ENCODE measurements at places on chromosomes 11 and 22. TPM values are rescaled to one million over a fixed set of nuclear protein-coding genes. Genes with fewer than 3 reads are reported as not detected.

DNA sequence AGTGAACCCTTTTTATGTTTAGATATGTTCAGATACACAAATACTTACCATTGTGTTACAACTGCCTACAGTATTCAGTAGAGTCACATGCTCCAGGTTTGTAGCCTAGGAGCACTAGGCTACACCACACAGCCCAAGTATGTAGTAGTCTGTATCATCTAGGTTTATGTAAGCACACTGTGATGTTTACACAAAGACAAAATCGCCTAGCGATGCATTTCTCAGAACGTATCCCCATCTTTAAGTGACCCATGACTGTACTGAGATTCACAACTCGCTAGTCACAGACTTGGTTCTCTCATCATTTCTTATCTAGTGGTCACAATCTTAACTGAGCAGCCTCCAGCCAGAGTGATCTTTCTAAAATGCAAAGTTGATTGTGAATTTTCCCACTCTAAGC, 119.2 kb downstream of the RASSF10 start:
- H3K4me3 ChIP-seq, result no peak overlapping the region
- H3K36me3 ChIP-seq, result no peaks in the 10 kb centered on the region
- H3K4me1 ChIP-seq, result no peaks in the 10 kb centered on the region
- no peak for DNase-seq
- no peak overlapping the region for H3K27ac ChIP-seq

DNA sequence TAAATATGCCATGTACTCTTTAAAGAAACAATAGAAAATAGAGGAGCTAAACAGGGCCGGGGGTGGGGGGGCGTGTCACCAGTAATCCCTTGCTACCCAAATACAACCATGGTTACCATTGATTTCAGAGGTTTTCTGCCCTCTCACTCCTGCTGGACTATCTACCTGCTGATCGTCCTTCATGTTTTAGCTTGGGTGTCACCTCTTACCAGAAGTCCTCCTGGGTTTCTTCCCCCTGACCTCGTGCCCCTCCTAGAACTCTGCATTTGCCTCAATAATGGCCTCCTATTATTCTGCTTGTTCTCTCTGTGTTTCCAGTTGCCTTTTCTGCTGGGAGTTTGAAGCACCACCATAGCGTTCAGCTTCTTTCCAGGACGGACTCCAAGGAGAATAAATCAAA, 9.4 kb upstream of the PVALB start:
- no peak overlapping the region for H3K4me3 ChIP-seq
- H3K27me3 ChIP-seq, result peaks cover 36% of the 10 kb centered on the region
- H3K4me1 ChIP-seq, result no peaks in the 10 kb centered on the region

GRCh38 chr22:21641417-21641788, 699 bp upstream of the SDF2L1 start:
- no peaks in the 10 kb centered on the region for H3K27me3 ChIP-seq
- no peaks in the 10 kb centered on the region for H3K36me3 ChIP-seq
- peaks cover 18% of the 10 kb centered on the region for H3K4me1 ChIP-seq
- peak overlapping the region; percentile 87 for H3K4me3 ChIP-seq

- peak within 1 kb of the TSS; percentile 93 for H3K4me3 ChIP-seq
- peaks cover 11% of the 10 kb centered on the region for H3K4me1 ChIP-seq
- DNase-seq, result peak; percentile 67
- H3K27me3 ChIP-seq, result no peaks in the 10 kb centered on the region
Observed at GRCh38 chr22:43186272-43187170, at the start of gene TTLL12. TTLL12 (minus strand) TSS chr22:43187134; CDS start chr22:43187069, 65 bp downstream.

GRCh38 chr22:29621761-29622526, 18.5 kb downstream of the NF2 start:
- no peaks in the 10 kb centered on the region for H3K36me3 ChIP-seq
- no peak for DNase-seq
- H3K4me3 ChIP-seq, result no peak overlapping the region
- peaks cover 32% of the 10 kb centered on the region for H3K4me1 ChIP-seq
- H3K27ac ChIP-seq, result no peak overlapping the region

CATSPER1 gene
- not detected for polyA plus RNA-seq

GRCh38 chr11:70618431-70619101, 220.2 kb downstream of the CTTN start:
- no peaks in the 10 kb centered on the region for H3K36me3 ChIP-seq
- H3K27me3 ChIP-seq, result no peaks in the 10 kb centered on the region
- no peak overlapping the region for H3K4me3 ChIP-seq
- no peaks in the 10 kb centered on the region for H3K4me1 ChIP-seq

C11orf21 gene
- 34.6 TPM for polyA plus RNA-seq

- H3K36me3 ChIP-seq, result no peaks in the 10 kb centered on the region
- H3K4me3 ChIP-seq, result no peak overlapping the region
- DNase-seq, result no peak
- H3K4me1 ChIP-seq, result no peaks in the 10 kb centered on the region
- peaks cover 6% of the 10 kb centered on the region for H3K27me3 ChIP-seq
Observed at GRCh38 chr11:134537941-134538340, 125.9 kb upstream of the B3GAT1 start.

DNA sequence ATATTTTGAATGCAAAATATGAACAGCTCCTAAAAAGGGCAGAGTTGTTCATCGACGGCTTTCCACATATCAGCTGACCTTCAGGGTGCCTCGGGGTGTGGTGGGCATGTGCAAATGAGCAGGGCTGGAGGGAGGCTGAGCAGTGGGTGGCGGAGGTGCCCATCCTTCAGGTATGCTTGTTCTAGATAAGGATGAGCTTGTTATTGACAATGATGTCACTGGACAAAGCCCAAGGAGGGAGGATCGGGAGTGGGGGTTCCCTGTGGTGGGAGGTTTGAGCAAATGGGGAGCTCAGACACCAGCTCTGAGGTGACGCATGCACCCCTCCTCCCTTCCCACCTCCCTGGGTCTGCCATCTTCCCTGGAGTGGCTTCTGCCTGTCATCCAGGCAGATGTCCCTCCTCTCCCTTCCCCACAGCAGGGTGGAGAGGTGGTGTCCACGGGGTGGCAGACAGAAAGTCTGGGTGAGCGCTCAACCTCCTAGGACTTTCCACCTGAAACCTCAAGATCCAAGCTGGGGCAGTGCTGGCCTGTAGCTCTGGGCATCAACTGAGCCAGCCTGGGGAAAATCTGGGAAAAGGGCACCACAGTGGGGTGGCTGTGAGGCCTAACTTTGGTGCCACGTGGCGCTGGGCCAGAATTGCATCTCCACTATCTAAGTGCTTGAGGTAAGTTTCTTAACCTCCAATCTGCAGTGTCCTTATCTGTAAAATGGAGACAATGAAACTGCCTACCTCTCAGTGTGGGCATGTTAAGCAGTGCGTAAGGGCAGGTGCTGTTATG, 106.3 kb upstream of the THY1 start:
- H3K27ac ChIP-seq, result no peak overlapping the region
- H3K4me1 ChIP-seq, result no peaks in the 10 kb centered on the region
- no peaks in the 10 kb centered on the region for H3K27me3 ChIP-seq
- H3K4me3 ChIP-seq, result no peak overlapping the region
- no peaks in the 10 kb centered on the region for H3K36me3 ChIP-seq

ST14 gene
- polyA plus RNA-seq, result 0.61 TPM

CRYBB2 gene
- polyA plus RNA-seq, result not detected

MAPK8IP1 gene
- polyA plus RNA-seq, result 3.1 TPM

DNA sequence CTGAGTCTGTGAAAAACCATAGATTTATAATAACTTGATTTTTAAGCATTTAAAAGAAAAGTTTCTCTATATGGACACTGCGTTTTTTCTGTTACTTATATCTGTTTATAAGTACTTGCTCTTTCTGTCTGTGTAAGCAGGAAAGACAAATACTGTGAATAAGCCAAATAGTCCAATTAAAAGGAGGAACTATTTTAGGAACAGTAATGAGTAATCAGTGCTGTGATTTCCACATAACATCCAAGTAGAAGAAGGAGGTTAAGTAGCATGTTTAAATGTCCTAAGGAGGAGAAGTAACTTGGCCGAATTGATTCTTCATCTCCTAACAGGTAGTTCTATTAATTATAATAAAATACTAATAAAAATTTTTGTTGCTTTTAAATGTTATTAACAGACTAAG, 40.8 kb downstream of the ZNF214 start:
- no peaks in the 10 kb centered on the region for H3K27me3 ChIP-seq
- H3K4me3 ChIP-seq, result no peak overlapping the region
- H3K27ac ChIP-seq, result no peak overlapping the region
- H3K4me1 ChIP-seq, result no peaks in the 10 kb centered on the region
- no peak for DNase-seq

DNA sequence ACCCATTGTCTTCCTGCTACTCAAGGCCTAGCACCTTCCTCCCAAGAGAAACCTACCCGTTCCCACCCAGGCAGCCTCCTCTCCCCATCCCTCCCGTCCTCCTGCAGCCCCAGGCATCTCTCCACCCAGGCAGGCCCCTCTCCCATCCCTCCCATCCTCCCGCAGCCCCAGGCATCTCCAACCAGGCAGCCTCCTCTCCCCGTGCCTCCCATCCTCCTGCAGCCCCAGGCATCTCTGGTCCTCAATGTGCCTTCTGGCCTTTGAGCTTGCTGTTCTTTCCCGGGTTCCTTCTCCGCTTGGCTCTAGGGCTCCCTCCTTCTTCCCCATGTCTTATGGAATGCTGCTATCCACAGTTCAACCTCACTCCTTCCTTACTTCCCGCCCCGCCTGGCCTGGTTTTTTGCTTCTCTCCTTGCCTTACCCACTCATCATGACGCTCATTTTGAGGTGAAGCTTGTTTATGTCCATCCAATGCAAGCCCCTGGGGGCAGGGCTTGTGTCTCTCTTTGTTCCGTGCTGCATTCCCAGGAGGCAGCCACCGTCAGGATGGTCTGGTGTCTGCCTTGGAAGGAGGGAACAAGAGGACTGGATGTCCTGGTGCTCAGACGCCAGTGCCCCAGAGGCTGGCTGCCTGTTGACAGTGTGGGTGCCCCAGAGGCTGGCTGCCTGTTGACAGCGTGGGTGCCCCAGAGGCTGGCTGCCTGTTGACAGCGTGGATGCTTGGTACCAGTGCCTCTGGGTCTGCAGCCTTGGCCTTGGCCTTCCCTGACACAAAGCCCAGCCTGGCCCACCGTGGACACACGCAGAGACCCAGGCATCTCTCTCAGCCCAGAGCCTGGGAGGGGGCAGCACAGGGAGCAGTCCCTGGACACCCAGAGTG, 815.7 kb downstream of the BRD1 start:
- no peak for DNase-seq
- H3K4me3 ChIP-seq, result no peak overlapping the region
- H3K36me3 ChIP-seq, result no peaks in the 10 kb centered on the region
- H3K27me3 ChIP-seq, result peaks cover 9% of the 10 kb centered on the region
- H3K27ac ChIP-seq, result no peak overlapping the region

DNA sequence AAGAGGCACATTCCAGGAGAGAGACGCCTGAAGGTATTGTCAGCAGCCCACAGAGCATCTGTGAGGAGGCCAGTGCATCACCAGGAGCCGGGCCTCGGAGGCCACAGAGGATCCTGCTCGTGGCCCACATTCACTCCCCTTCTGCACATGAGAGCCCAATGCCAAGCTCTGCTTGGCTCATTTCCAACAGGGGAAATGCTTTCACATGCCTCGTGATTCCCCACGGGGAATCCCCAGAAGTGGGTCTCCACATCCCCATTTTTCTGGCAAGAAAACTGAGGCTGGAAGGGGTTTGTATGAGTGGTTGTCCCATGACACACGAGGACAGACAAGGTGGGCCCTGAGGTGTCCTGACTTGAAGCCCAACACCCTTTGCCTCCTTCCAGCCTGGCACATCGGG, 34.4 kb downstream of the TP53I11 start:
- H3K27ac ChIP-seq, result peak overlapping the region; percentile 70
- DNase-seq, result no peak
- H3K4me1 ChIP-seq, result peaks cover 12% of the 10 kb centered on the region
- peaks cover 17% of the 10 kb centered on the region for H3K36me3 ChIP-seq
- H3K27me3 ChIP-seq, result no peaks in the 10 kb centered on the region
- H3K4me3 ChIP-seq, result no peak overlapping the region

GRCh38 chr11:67369275-67369674, 4.1 kb downstream of the CLCF1 start:
- no peak for DNase-seq
- no peak overlapping the region for H3K27ac ChIP-seq
- H3K27me3 ChIP-seq, result no peaks in the 10 kb centered on the region

DNA sequence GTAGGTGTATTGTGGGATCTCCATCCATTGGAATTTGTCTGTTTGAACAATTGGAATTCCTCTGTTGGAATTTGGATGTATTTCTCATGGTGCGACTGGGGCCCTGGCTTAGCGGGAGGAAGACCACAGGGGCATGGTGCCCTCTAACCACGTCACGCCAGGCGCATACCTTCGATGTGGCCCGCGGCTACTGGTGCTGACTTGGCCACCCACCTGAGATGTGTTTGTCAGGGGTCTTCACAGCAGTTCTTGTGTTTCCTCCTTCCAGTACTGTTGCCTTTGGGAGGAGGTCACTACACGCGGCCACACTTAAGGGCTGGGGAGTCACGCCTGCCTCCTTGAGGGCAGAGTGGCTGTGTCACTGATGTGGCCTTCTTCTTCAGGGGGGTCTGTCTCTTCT, 36.6 kb upstream of the GRAMD4 start:
- no peak overlapping the region for H3K27ac ChIP-seq
- H3K4me3 ChIP-seq, result no peak overlapping the region
- H3K27me3 ChIP-seq, result no peaks in the 10 kb centered on the region
- H3K36me3 ChIP-seq, result no peaks in the 10 kb centered on the region
- H3K4me1 ChIP-seq, result peaks cover 73% of the 10 kb centered on the region

DNA sequence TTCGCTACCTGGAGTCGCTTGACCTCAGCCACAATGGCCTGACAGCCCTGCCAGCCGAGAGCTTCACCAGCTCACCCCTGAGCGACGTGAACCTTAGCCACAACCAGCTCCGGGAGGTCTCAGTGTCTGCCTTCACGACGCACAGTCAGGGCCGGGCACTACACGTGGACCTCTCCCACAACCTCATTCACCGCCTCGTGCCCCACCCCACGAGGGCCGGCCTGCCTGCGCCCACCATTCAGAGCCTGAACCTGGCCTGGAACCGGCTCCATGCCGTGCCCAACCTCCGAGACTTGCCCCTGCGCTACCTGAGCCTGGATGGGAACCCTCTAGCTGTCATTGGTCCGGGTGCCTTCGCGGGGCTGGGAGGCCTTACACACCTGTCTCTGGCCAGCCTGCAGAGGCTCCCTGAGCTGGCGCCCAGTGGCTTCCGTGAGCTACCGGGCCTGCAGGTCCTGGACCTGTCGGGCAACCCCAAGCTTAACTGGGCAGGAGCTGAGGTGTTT, 12.8 kb downstream of the TSKU start:
- no peak overlapping the region for H3K4me3 ChIP-seq
- no peak overlapping the region for H3K27ac ChIP-seq
- no peaks in the 10 kb centered on the region for H3K27me3 ChIP-seq
- peaks cover 12% of the 10 kb centered on the region for H3K36me3 ChIP-seq

GRCh38 chr11:19244084-19244483, 3.3 kb upstream of the E2F8 start:
- peaks cover 9% of the 10 kb centered on the region for H3K27me3 ChIP-seq
- H3K4me1 ChIP-seq, result peaks cover 20% of the 10 kb centered on the region
- no peak overlapping the region for H3K4me3 ChIP-seq

GRCh38 chr11:86101941-86102407, 33.1 kb upstream of the PICALM start:
- H3K4me3 ChIP-seq, result no peak overlapping the region
- H3K4me1 ChIP-seq, result no peaks in the 10 kb centered on the region
- DNase-seq, result no peak
- no peaks in the 10 kb centered on the region for H3K36me3 ChIP-seq
- H3K27ac ChIP-seq, result no peak overlapping the region
- no peaks in the 10 kb centered on the region for H3K27me3 ChIP-seq

GRCh38 chr11:126059238-126059781, 3.4 kb downstream of the CDON start:
- no peaks in the 10 kb centered on the region for H3K4me1 ChIP-seq
- DNase-seq, result no peak
- no peak overlapping the region for H3K27ac ChIP-seq
- no peaks in the 10 kb centered on the region for H3K27me3 ChIP-seq
- no peaks in the 10 kb centered on the region for H3K36me3 ChIP-seq
- H3K4me3 ChIP-seq, result no peak overlapping the region

ATG16L2 gene
- polyA plus RNA-seq, result 24.2 TPM

GRCh38 chr22:38298312-38299005, 18.8 kb downstream of the CSNK1E start:
- H3K27ac ChIP-seq, result no peak overlapping the region
- no peaks in the 10 kb centered on the region for H3K27me3 ChIP-seq
- peaks cover 97% of the 10 kb centered on the region for H3K36me3 ChIP-seq
- no peak for DNase-seq
- peaks cover 4% of the 10 kb centered on the region for H3K4me1 ChIP-seq
- no peak overlapping the region for H3K4me3 ChIP-seq

OR52E4 gene
- polyA plus RNA-seq, result not detected

All from heart left ventricle (tissue), 16 donors.